ENCODE measurements at places on chromosomes 3 and 15.

DNA sequence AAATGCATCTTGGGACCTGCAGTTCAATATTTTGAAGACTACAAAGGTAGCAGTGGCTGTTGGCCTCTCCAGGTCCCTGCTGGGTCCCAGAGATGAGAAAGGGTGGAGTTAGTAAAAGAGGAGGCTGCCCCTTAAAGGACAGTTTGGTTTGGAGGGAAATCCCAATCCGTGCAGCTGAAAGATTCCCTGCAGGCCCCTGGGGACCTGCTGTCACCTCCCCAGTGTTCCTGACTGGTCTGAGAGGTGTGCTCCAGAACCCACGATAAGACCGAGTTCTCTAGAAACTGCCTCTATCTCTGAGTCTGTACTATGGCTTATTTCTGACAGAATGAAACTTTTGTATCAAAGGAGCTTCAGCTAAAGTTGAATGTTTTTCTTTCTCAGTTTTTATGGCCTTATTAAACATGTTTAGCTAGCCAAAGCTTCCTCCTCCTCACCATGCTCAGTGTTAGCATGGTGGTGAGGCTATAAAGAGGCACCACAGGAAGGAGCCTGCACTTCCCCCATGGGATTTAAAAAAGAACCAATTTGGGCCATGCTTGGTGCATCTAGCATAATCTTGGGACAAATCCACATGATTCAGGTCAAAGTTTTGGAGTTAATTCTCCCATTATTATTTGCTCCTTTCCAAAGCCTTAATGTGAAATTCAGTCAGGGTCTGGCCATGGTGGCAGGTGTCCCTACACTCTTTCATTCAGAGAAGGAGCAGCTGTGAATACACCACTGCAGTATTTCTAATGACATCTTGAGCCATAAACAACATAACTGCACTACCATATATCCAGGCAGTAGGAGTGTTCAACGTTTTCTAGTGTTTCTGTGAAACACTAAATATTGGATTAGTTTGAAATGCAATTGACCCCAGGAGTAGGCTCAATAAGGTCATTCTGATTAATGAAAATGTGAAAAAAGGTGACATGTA, 74.4 kb downstream of the ATP1B3 start:
- no peak for DNase-seq

DNA sequence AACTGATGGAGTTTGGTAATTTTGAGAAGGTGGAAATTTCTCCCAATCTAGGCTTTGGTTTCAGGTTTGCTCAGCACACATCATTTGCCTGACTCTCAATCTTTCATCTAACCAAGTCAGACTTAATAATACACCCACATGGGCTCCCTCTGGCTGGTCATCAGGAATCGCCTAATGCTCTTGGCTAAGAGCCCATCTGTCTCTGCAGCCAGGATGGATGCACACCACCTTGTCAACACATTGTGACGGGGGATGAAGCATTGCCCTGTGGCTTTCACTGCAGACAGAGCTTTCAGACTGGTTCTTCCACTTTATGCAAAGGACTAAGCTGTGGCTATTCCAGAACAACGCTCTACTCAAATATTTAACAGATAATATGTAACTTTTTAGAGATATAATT, 3.0 kb upstream of the HDGFL3 start:
- DNase-seq = no peak

GRCh38 chr15:50137330-50137761, 18.3 kb upstream of the ATP8B4 start:
- DNase-seq = no peak

- DNase-seq = no peak
Measured at GRCh38 chr3:65343736-65344135, 655.9 kb upstream of the ADAMTS9 start.

DNA sequence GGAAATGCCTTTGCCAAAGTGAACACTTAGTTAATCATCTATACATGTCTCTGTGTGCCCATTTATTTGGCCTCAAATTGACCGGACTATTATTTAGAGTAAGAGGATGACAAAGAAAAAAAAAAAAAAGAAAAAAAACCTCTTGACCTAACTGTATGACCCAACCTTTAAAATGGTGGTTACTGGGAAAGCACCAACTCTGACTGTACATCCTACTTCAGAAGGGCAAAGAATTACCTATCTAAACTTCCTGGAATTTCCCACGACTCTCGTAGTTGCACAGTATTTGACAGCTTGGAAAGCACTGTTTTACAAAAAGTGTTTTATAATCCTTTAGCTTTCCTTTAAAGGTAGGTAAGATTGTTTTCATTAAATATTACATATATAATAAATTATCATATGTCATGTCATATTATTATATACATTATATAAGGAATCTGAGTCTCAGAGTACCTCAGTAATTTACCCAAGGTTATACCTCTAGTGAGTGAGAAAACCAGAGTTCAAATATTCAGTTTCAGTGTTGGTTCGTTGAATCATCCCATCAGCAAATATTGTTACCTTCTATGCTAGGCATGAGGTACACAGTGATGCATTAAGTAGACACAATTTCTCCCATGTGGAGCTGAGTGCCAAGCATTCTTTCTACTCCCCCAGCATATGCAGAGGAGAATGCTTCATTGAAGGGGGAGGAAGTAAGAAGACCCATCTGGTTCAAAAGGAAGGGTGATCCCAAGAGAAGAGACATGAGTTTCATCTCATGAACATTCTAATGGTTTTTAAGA, 5.0 kb downstream of the BCL2A1 start:
- DNase-seq = no peak
